Stimulated activated CD4-positive, alpha-beta T cell treated with anti-CD3 and anti-CD28 coated beads, Interleukin-12 subunit alpha, Interleukin-12 subunit beta, amount 100 ng/mL, for 48 hours (primary cell): ENCODE measurements at places on chromosomes 5 and 9.
A peak's percentile ranks its signal among the peaks of the same experiment; 100 is the strongest.

DNA sequence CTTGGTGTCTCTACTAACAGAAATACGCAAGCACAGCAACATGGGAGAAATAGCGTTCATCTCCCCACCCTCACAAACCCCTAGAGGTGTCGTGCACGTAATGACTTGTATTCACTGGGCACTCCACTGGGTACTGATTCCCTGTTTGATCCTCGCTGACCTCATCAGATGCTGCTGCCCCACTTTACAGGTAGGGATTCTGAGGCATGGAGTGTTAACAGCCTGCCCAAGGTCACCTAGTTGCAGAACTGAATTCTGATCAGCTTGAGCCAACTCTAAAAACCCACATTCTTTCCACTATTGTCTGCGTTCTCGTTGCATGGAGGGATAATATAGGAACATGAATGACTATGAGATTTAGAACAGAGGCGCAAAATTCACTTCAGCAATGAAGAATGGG is 96.3 kb downstream of the TRIO start:
- no peak for DNase-seq

DNA sequence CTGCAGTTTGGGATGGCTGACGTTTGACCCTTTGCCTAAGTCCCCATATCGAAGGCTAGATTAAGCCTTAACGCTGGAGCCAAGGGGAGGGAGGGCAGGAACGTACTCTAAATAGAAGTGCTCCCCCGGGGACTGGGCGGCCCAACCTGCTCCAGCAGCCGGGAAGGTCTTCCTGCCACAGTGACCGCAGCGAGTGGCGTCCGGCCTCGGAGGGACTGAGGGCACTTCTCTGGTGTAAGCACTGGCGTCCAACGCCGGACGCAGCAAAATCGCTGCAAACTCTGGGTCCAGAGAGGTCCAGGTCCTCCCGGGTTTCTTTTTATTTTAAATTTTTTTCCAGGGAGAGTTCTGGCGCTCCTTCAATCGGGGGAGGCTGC is 505 bp upstream of the ACER2 start:
- DNase-seq = no peak

DNA sequence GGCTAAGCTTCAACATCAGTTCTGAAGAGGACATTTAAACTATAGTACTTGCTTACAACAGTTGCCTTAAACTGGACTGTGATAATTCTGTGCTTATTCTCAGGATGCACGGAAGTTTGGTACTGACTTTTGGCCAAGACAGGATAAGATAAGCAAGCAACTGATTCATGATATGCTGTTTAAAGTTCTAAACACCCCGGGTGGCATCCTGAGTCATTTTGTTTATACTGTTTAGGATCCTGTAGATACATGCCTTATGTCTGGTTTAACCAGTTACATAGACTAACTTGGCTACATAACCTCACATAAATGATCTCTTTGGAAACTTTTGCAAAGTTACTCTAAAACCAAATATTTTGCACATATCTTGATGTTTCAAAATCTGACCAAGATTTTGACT is 95.9 kb downstream of the CDH9 start:
- DNase-seq = no peak

DNA sequence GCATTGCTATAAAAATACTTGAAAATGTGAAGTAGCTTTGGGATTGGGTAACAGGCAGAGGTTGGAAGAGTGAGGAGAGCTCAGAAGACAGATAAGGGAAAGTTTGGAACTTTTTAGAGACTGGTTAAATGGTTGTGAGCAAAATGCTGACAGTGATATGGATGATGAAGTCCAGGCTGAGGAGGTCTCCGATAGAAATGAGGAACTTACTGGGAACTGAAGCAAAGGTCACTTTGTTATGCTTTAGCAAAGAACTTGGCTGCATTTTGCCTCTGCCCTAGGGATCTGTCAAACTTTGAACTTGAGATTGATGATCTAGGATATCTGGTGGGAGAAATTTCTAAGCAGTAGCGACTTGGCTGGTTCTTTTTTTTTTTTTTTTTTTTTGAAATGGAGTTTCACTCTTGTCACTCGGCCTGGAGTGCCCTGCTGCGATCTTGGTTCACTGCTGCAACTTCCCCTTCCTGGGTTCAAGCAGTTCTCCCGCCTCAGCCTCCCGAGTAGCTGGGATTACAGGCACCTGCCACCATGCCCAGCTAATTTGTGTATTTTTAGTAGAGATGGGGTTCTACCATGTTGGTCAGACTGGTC is 998.9 kb downstream of the TLE1 start:
- no peak for DNase-seq

DNA sequence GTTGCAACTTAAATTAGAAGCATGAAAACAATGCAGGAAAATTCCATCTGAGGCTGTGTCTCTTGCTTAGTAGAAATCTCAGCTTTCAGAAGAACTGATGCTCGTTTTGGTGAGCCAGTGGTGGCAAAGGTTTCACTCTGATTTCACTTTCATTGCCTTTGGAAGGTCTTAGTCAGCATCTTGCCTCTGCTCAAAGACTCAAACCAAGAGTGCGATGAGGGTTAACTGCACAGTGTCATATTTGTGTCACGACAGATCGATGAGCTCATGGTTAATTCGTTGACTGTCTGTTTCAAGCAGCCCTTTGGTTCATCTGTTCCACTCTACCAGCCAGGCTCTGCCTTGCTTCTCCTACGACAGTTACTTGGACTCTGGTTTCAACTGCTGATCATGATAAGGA is 331.3 kb upstream of the KIF2A start:
- no peak for DNase-seq

DNA sequence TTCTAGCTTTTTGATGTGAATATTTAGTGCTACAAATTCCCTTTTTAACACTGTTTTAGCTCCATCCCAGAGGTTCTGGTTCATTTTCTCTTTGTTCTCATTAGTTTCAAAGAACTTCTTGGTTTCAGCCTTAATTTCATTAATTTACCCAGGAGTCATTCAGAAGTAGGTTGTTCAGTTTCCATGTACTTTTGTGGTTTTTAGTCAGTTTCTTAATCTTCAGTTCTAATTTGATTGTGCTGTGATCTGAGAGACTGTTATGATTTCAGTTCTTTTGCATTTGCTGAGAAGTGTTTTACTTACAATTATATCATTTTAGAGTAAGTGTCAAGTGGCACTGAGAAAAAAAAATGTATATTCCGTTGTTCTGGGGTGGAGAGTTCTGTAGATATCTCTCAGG is 240.1 kb upstream of the RASA1 start:
- no peak for DNase-seq

DNA sequence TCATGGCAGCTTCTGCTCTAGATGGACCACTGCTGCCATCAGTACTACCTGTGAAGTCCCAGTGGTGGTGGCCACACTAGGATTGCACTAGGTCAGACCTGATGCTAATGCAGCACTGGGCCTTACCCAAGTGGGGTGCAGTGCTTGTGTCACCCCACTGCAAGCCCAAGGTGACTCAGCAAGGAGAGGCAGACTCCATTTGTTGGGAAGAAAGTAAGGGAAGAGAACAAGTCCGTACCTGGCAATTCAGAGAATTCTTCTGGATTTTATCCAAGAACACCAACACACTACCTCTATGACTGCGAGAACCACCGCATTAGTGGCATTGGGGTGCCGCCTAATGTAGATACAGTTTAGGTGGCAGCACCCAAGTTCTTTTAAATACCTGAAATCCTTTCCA is 34.0 kb upstream of the TYRP1 start:
- DNase-seq = no peak

- no peak for DNase-seq
Observed at GRCh38 chr5:146520731-146521130, 4.7 kb upstream of the GPR151 start.

DNA sequence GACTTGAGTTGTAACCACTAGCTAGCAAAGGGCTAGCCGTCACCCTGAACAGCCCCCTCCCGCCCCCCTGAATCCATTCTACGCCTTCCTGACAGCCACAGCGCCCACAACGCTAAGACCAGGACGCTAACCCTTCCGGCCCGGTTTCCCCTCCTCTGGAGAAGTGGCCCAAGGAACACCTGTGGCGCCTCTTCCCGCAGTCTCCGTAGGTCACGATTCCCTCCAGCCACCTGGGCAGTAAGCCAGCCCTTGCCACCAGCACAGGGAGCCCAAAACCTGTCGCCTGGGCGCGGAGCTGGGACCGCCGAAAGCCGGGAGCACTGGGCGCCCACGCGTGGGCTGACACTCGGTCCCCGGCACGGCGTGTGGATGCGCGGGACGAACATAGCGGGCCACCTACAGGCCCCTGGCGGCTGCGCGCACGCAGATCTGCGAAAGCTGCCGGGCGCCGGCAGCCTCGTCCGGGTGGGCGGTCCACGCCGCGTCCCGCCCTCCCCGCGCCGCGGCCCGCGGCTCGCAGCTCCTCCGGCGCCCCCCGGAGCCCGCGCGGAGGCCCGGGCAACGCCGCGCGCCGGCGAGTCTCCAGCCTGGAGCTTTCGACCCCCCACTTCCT is 596 bp downstream of the IRF1 start:
- DNase-seq = no peak

GRCh38 chr9:73152953-73153352 is 1.3 kb downstream of the ANXA1 start:
- DNase-seq = no peak

DNA sequence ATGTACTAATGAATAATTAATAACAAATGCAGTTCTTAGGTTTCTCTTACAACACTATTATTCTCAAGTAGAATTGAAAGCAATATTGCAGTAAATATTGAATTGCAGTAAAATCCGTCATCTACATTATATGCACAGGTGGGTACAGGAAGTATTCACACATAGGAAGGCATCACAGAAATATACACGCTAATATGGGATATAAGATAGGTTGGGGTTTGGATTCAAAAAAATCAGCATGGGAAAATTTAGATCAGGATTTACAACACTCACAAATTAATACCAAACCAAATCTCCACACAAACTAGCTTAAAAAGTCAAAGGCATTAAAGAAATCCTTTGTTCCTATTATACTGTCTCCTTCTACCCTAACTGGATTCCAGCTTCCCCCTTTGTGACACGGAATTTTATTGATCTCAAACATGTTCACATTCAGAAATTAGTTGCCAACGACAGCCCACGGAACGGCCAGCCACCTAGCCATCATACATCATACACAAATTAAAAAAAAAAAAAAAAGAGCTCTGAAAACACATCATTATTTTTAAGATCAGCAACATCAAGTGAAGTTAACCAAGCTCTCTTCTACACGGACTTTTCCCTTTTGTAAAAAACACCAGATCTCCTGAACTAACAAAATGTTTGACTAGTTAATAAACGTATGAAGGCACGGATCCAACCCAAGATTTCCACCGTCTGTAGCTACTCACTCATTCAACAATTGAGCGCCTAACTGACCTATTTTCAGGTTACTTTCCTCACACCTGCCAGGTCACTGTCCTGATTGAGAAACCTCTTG is 2.2 kb downstream of the NR6A1 start:
- no peak for DNase-seq

- DNase-seq = no peak
Observed at GRCh38 chr9:133057006-133057405, 4.8 kb upstream of the CEL start.

- DNase-seq = no peak
Observed at GRCh38 chr5:172634106-172634899, 6.8 kb upstream of the NEURL1B start.

GRCh38 chr5:112640546-112640945 is 97.1 kb upstream of the APC start:
- no peak for DNase-seq

GRCh38 chr5:17355586-17356346 is 138.3 kb downstream of the BASP1 start:
- no peak for DNase-seq

GRCh38 chr5:138603249-138603920 is 28.2 kb upstream of the HSPA9 start:
- peak; percentile 22 for DNase-seq

DNA sequence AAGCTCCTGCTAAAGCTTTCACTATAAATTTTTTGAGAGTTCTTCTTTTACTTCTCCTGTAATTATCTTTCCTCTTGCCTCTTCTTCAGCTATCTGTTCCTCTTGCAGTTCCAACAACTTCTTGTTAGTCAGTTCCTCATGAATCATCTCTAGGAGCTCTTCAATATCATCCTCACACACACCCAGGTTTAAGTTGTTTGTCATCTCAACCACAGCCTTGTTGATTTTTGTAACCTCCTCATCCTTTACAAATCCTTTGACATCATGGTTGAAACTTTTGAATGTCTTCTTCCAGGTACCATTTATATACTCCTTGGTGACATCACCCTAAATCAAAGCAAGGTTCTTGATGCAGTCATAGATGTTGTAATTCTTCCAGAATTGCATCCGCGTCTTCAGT is 106.3 kb upstream of the MAMDC2 start:
- DNase-seq = no peak

GRCh38 chr9:70642341-70642740 is 227.9 kb upstream of the KLF9 start:
- DNase-seq = no peak

- no peak for DNase-seq
Observed at GRCh38 chr5:179610109-179610902, 13.2 kb downstream of the HNRNPH1 start.

DNA sequence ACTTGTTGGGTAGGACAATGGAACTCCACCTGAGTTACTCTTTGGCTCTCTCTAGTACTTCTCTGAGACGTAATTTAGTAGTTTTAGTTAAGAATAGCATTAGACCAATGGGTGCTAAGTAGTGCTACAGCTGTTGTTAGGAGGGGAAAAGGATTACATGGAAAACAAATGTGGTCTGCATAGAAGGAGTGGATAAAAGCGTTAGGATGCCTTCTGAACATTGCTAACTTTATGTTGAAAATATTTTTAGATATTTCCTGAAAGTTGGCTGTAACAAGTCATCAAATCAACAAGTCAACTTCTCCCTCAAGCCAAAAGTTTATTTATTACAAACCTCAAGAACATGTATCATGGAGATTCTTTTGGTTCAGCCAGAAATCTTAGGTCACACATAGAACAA is 409.5 kb upstream of the MEF2C start:
- DNase-seq = no peak

DNA sequence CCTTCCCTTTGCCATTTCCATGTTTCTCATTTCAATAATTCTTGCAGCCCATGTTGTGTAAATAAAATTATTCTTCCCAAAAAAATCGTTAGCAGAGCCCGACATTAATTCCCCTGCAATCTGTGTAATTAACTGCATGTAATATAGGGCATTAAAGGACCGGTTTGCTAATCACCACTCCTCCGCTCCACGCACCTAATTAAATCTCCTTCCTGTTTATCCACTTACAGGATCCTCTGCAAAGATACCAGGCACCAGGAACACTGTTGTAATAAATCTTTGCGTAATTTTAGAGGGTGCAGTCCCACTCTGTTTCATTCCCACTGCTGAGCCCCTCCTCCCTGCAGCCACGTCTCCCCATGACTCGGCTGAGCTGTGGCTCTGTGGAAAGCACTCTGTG is 105.0 kb upstream of the PPP1R26 start:
- DNase-seq = no peak
